ENCODE measurements at places on chromosomes 5 and 9. TPM values are rescaled to one million over a fixed set of nuclear protein-coding genes. Genes with fewer than 3 reads are reported as not detected.

DNA sequence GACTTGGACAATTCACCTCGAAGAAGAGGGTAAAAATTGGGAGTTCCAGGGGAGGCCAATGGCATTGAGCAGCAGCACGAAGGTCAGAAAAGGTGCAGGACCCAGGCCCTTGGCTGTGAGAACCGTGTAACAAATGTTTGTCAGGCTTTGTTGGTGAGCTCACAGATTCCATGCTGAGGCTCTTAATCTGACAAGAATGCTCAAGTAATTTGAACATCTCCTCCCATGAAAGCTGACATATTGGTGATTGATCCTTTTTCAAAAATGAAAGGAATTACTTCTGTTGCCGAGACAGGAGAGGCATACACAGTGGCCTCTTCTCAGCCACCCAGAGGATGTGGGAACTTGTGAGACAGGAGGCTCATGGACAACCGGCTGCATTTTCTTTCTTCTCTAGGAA lies 11.6 kb downstream of the RAI14 start:
- no peak for DNase-seq

GRCh38 chr5:153552886-153553285 lies 62.4 kb downstream of the GRIA1 start:
- no peak for DNase-seq

DNA sequence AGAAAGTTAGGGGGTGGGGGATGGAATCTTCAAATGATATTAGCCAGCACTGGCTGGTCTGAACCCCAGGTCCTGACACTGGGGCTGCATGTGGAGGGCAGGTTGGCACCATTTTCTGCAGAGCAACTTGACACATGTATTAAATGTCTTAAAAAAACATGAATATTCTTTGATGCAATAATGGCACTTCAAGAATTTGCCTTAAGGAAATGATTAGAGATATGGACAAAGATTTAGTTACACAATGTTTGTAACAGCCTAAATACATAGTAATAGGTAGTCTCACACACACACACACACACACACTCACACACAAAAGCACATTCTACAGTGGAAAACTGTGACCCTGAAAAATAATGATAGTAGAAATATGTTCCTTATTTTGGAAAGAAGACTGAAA lies 3.6 kb downstream of the SVEP1 start:
- no peak for DNase-seq

DNA sequence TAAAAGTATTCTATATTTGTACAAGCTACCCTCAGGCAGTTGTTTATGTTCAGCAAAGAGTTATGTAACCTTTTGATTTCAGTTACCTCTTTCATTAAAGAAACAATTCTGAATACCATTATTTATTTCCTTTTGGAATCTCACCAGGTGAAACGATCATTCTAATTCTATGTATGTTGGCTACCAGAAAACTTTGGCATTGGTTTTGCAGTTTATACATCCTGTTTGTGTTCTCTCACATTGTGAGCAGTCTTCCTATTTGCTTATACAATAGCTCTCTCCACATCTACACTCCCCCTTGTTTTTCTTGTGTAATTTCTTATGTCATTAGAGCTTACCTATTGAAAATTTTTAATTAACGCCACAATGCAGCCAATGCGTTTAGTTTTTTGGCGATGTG lies 276.0 kb upstream of the MPDZ start:
- DNase-seq: no peak

- no peak for DNase-seq
Measured at GRCh38 chr9:98396656-98397055, 141.2 kb upstream of the TBC1D2 start.

The FIBCD1 gene
- 16.3 TPM for total RNA-seq

The DOCK8 gene
- total RNA-seq: 1.4 TPM

Measured in Panc1 (cell line).